Liver (tissue), 10 donors: ENCODE measurements at places on chromosomes 1 and 21. TPM values are rescaled to one million over a fixed set of nuclear protein-coding genes. Genes with fewer than 3 reads are reported as not detected.

KRTAP19-1 gene
- not detected for total RNA-seq

ZDHHC18 gene
- total RNA-seq, result 7.6 TPM

CDC20 gene
- total RNA-seq, result 0.25 TPM

RXRG gene
- not detected for total RNA-seq

IVL gene
- not detected for total RNA-seq

BSND gene
- 0.14 TPM for total RNA-seq

SPATA46 gene
- total RNA-seq, result not detected

DNA sequence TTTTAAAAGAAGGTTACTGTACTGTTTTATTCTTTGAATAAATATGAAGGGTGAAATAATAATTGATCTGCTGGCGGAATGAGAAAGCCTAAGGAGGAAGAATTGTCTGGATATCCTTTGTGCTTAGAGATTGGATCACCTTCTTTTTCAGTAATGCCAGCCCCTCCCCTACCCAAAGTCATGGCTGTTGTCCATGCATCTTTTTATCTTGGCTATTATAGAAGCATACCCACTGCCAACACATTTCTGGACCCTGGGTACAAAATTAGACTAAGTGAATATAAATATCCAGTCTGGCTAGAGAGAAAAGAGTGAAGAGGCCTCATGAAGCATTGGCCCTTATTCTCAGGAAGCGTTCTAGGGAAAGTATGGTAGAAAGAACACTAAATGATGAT, 28.1 kb downstream of the AK4 start:
- DNase-seq, result no peak

- DNase-seq, result no peak
Measured at GRCh38 chr1:3072391-3073185, 3.6 kb downstream of the PRDM16 start.

- DNase-seq, result peak; percentile 71
Measured at GRCh38 chr1:37811027-37811655, 3.1 kb upstream of the YRDC start.

- DNase-seq, result no peak
Measured at GRCh38 chr1:37519613-37520012, 5.0 kb upstream of the MEAF6 start.

DNA sequence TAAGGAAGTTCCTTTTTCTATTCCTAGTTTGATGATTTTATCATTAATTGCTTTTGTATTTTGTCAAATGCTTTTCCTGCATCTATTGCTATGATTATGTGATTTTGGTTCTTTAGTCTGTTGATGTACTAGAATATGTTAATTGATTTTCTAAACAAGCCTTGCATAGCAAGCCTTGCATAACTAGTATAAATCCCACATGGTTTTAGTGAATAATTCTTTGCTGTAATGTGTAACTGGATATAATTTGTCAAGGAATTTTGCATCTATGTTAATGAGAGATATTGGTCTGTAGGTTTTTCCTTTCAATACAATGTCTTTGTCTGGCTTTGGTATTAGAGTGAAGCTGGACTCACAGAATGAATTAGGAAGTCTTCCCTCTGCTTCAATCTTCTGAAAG, 460.2 kb downstream of the LTN1 start:
- DNase-seq, result no peak

- no peak for DNase-seq
Measured at GRCh38 chr21:16082038-16082816, 352.4 kb downstream of the USP25 start.

- DNase-seq, result no peak
Measured at GRCh38 chr1:94909486-94909885, 17.4 kb downstream of the CNN3 start.

GRCh38 chr1:59029411-59030167, 245.7 kb upstream of the JUN start:
- DNase-seq, result no peak

DNA sequence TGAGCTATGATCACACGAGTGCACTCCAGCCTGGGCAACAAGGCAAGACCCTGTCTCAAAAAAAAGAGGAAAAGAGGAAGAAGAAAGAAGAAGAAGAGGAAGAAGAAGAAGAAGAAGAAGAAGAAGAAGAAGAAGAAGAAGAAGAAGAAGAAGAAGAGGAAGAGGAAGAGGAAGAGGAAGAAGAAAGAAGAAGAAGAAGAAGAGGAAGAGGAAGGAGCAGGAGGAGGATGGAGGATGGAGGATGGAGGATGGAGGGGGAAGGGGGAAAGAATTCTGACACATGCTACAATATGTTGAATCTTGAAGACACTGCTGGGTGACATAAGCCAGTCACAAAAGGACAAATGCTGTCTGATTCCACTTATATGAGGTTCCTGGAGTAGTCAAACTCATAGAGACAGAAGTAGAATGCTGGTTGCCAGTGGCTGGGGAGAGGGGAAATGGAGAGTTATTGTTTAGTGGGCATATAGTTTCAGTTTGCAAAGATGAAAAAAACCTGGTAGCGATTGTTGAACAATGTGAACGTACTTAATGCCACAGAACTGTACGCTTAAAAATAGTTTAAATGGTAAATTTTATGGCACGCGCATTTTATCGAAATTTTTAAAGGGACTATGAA, 47.3 kb upstream of the COA6 start:
- no peak for DNase-seq

GRCh38 chr1:56413671-56414199, 165.6 kb downstream of the PLPP3 start:
- DNase-seq, result no peak

GRCh38 chr21:24897883-24898282, 709.4 kb downstream of the MRPL39 start:
- no peak for DNase-seq

GRCh38 chr1:17233675-17234320, 15.1 kb upstream of the PADI3 start:
- DNase-seq, result no peak

DNA sequence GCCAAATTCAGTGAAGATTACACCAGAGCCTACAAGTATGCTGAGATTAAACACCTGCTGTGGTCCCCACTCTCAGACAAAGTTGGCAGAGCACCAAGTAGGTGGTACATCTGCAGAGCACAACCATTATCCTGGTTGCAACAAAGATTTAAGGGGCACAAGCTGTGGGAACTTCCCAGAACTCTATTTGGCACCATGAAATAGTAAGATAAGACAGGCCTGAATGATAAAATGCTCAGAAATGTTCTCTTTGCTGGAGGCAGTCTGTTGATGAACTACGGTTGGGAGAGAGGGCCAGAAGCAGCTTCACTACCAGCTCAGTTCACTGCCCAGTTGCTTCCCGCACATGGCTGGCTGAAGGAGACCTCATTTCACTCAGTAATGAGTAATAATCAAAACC, 19.9 kb downstream of the RPL5 start:
- no peak for DNase-seq

DNA sequence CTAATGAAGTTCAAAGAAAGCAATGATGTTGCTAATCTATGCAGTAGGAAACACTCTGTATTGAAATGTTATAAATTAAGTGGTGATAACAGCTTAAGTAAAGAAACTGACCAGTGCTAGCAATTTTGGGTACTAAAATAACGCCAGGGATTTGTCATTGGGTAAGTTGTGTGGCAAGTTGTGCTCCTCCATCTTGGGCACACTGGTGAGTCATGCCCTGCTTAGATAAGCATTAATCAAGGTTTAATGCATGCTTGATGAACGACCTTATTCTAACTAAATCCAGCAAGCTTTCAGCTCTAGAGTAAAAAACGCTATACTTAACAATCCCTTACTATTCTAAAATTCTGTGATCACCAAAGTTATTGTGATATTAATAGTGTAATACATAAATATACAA, 25.2 kb downstream of the VAMP4 start:
- no peak for DNase-seq

- no peak for DNase-seq
Measured at GRCh38 chr1:226950316-226950715, 10.2 kb downstream of the COQ8A start.

DNA sequence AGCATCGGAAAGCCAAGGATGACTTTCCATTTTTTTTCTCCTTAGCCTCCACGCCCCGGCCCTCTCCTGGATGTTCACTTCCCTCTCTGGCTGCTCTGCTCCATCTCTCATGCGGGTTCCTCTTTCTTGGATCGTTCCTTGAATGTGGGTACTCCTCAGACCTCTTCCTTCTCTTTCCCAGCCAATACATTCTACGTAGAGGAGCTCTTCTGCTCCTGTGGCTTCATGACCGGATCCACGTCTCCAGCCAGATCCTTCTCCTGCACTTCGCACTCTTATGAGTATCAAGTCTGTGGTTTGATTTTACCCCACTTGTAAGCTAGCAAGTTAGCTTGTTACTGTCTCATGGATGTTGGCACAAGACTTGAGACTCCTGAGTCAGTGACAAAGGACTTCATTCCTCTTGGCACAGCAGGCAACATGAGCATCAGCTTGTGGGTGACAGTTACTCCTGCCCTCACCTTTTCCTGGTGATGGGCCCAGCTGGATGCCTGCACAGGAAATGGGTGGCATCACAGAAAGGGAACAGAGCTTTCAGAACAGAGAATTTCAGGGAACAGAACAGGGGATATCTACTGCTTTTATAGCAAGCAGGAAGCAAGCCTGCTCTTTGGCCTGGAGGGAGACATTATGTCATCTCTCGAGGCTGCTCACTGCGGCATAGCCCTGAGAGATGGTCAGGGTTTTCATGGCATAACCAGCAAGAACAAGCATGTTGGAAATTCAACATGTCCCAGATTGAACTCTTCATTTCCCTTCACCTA, 100.1 kb upstream of the KIF26B start:
- no peak for DNase-seq
